GM19239 (cell line): ENCODE measurements at places on chromosomes 1 and 21.

GRCh38 chr1:167789501-167789900 is 67.7 kb downstream of the MPZL1 start:
- no peak for DNase-seq

GRCh38 chr1:100456880-100457279 is 81.1 kb upstream of the GPR88 start:
- no peak for DNase-seq

GRCh38 chr21:31897311-31897710 is 24.5 kb downstream of the HUNK start:
- no peak for DNase-seq

- DNase-seq, result no peak
These were observed 164.1 kb downstream of the GALNT2 start for GRCh38 chr1:230230948-230231773.

- DNase-seq, result no peak
These were observed 23.0 kb upstream of the EPHA2 start for GRCh38 chr1:16178596-16179497.

- DNase-seq, result no peak
These were observed 19.9 kb downstream of the DSTYK start for GRCh38 chr1:205191622-205192021.
